Activated CD4-positive, alpha-beta T cell treated with anti-CD3 and anti-CD28 coated beads for 1 hour (primary cell): ENCODE measurements at places on chromosomes 4 and X.

DNA sequence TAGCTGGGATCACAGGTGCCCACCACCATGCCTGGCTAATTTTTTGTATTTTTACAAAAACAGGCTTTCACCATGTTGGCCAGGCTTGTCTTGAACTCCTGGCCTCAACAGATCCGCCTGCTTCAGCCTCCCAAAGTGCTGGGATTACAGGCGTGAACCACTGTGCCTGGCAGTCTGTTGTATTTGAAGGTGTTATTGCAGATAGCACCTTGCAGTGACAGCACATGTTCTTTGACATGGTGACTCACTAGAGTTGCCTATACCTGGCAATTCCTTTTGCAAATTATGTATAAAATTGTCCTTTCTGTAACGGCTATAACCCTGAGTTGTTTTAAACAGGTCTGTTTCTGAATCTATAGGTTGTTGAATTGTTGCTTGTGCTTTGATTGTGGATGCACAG, 7.9 kb downstream of the OGT start:
- no peak for DNase-seq

GRCh38 chrX:53262918-53263394, 18.4 kb downstream of the IQSEC2 start:
- no peak for DNase-seq

GRCh38 chr4:154608361-154609252, 3.8 kb downstream of the FGG start:
- DNase-seq: no peak

DNA sequence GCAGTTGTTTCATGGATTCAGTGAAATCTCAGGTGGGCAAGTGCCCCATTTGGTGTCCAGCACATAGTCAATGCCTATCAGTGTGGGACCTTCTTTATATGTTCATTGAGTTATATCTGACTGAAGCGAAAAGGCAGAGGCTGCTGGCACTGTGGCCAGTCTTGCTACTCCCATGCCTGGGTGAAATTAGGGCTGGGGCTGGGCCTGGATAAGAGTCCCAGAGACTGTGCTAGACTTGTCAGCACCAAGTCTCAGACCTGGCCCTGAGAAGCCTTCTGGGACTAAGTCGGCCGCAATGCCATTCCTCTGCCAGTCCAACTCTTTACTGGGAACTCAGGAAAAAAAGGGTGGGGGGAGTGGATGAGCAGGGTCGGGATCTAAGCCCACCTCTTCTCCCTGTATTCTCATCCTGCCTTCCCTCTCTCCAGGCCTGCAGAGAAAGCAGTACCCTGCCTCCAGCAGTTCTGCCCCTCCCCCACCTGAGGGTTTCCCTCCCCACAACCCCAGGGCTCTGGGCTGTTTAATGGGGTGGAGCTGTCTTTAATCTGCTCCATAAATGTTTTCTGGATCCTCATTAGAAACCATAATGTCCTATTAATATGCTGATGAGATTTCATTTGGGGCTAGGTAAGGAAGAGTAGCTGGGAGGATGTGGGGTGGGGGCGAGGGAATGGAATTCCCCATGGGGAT, 153.5 kb upstream of the PJA1 start:
- DNase-seq: no peak

- DNase-seq: no peak
Measured at GRCh38 chr4:7195141-7195515, 2.8 kb downstream of the SORCS2 start.

GRCh38 chr4:39525822-39526690, 1.2 kb downstream of the UGDH start:
- DNase-seq: no peak

DNA sequence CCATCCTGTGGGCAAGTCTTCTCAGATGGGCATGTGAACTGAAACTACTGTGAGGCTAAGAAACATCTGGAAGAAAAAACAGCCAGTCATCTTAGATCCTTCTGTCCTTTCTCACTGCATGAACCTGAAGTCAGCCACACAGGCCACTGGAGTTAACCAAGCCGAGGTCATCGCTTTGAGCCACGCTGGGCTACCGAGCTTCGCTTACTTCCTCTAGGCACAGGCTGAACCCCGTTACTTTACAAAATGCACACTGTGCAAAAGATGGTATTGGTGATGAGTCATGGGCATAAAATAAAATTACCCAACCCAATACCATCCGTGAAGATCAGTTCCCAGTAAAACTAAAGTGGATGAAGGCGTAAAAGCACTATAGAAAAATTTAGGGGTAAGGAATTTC, 86.2 kb downstream of the MTMR1 start:
- no peak for DNase-seq

DNA sequence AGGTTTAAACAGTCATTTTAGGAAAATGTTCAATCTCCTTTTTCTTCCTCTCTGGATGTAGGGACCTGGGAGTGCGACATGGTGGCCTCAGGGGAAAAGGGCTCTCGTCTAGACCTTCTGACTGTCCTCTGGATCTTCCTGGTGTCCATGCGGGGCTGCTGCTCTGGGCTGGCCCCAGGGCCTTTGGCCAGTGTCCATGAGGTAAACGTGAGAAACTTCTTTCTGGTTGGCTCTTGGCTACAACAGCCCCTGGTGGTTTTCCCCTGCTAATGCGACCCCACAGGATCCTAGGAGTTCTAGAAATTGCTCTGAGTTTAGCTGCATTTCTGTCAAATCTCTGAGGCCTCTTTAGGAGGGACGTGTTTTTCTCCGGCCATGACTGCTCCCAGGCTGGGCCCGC, 85.7 kb downstream of the MFAP3L start:
- no peak for DNase-seq

GRCh38 chrX:134025986-134026545, 40.7 kb upstream of the GPC3 start:
- DNase-seq: no peak

DNA sequence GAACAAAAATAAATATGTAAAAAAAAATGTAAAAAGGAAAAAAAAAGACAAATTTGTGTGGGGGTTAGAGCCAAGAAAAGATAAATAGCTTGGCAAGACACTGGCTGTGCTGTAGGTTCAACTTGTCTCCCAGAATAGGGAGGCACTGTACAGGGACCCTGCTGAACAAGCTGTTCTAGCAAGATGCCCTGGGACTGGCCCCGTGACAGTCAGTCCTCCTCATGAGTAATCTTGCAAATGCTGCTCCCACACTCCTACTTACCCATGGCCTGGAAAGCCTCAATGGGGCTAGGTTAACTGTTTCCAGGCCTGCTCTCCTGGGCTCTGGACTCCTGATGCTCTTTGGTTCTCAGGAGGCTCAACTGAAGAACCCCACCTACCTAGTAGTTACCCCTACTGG, 106.8 kb downstream of the ATG4A start:
- no peak for DNase-seq

DNA sequence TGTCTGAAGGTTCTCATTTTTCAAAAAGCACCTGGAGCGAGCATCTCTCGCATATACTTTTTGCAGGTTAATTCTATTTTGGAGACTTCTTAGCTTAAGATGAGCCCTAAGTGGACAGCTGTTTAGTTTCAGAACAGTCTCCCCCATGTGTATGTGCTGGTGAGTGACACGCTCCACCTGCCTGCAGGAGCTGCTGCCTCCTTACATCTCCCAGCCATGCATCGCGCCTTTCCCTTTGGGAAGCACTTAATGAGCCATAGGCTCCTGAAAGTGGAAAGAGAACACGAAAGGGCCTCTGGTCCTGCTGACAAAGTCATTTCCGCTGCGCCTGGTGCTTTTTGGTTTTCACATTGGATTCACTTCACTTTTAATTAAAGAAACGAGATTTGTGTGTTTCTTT, 56.1 kb downstream of the TRIML2 start:
- DNase-seq: no peak

GRCh38 chr4:181468451-181468850, 774.8 kb upstream of the TENM3 start:
- no peak for DNase-seq

DNA sequence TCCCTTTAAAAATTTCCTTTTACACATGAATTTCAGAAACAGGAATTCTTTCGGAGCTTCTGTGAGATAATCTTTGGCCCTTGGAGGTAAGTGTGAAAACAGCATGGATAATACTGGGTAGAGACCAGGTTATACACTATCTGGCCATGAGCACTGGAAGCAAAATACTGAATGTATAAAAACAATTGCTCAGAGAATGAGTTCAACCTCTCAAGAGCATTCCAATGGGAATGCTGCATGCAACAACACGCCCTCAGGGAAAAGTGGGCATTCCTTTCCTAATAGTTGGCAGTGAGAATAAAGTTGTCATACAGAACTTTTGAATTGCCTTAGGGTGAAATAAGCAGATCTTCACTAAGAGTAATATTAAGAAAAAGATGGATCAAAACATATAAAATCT, 574.8 kb upstream of the DIPK2B start:
- DNase-seq: no peak

DNA sequence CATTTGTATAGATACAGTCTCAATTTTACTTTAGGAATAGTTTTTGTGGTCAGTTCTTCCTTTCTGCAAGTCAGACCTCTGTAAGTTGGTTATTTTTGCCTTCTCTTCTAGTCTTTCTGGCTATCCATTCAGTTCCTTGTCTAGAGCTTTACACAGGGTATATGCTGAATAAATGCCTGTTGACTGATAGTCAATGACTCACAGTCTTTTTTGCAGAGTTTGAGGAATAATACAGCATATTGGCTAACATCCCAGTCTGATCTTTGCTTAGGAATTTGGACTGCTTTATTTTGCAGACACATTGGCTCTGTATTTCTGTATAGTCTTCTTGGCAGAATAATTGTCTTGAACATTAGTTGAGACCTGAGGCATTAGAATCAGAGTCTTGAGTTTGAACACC, 132.4 kb downstream of the MAGEC1 start:
- no peak for DNase-seq

- no peak for DNase-seq
Measured at GRCh38 chr4:80540785-80541469, 205.4 kb downstream of the CFAP299 start.

GRCh38 chr4:165715989-165716388, 157.0 kb upstream of the TLL1 start:
- no peak for DNase-seq

GRCh38 chr4:107156443-107156842, 120.3 kb upstream of the DKK2 start:
- DNase-seq: no peak

GRCh38 chr4:48194971-48195370, 60.9 kb upstream of the TXK start:
- DNase-seq: no peak

DNA sequence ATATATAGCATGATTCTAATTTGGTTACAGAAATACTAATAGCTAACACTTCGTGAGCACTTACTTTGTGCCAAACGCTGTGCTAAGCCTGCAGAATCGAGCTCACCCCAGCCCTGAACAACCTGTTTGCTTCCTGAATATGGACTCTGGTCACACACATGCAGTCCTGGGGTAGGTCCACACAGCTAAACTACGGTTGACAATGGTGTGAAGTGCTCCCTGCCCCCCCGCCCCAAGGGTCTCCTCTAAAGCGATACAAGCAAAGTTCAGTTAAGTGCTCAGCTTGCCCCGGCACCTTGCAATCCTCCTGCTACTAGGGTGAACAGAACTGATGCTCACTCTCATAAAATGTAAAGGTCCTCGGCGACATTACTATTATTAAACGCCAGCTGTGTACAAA, 879 bp downstream of the FOXP3 start:
- no peak for DNase-seq

- no peak for DNase-seq
Measured at GRCh38 chr4:47451657-47452056, 11.8 kb downstream of the COMMD8 start.

DNA sequence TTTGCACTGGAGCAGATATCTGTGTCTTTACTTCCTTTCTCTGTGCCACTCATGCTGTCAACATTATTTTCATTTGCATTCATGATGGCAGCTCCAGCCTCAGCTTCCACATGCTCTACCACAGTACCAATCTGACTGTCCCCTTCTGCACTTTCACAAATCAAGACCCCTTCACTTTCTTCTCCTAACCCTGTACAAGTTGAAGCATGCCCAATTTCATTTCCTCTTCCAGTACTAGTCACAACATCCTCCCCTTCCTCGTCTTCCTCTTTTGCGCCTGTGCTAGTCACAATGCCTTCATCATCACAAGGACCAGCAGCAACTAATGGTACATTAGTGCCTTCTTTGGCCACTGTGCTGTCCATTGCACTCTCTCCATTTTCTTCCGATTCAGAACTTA, 26.5 kb downstream of the BOD1L1 start:
- no peak for DNase-seq

GRCh38 chr4:187059021-187059420, 335.4 kb upstream of the FAT1 start:
- DNase-seq: no peak

DNA sequence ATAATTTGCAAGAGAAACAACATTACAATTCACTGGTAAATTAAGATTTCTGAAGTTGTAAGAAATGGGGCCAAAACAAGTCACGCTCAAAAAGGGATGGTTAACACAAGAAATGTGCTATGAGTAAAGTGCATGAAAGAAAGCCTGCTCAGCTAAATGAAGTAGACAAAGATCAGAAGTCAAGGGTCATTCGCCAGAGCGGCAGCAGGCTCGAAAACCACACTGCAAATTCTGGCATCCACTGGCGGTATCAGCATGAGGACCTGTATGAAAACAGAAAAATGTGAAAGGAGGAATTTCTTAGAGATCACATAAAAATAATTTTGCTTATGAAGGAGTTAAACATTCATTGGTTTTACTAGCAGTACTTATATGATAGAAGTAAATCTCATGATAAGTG, 49.6 kb downstream of the FBXL5 start:
- no peak for DNase-seq

DNA sequence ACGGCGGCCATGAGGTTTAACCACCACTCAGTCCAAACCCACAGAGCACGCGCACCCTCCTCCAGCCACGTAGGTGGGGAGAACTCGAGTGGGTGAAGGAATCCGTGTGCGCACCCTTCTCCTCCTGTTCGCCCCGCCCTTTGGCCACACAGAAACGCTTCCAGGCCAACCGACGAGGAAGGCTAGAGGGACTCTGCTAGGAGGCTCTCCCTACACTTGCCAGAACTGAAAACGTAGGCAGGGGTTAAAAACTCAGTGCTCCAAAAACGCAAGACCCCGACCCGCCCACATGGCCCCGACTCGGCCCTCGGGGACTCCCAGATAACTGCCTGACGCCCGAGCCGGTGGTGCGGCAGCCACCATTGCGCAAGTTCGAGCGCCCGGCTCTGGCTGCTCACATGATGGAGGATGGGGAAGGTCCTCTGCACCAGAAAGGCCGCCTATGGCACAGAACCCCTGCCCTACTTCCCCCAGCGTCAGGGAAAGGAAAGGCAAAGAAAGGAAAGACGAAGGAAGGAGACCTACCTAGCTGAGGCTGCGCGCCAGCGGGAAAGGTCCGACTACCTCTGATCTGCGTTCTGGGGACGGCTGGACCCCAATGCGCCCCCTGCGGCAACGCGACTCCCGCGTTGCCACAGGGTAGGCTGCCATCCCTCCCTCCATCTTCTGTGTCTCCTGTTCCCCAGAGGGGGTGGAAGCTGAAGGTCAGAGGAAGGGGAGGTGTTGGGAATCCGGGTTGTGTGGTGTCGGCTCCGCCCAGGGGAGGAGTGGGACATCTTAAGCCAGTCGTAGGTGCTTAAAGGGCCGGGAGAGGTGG, 201.9 kb upstream of the AGTR2 start:
- DNase-seq: no peak

GRCh38 chrX:127873637-127874036, 178.6 kb downstream of the ACTRT1 start:
- DNase-seq: no peak
